Epithelial cell of proximal tubule (primary cell): ENCODE measurements at places on chromosomes 13 and 19. TPM values are rescaled to one million over a fixed set of nuclear protein-coding genes. Genes with fewer than 3 reads are reported as not detected.

The RFXAP gene
- 2.1 and 2.7 TPM in 2 replicates for total RNA-seq

The SLC17A7 gene
- not detected in 2 replicates for total RNA-seq

The GJA3 gene
- 0.14 and 0.58 TPM in 2 replicates for total RNA-seq

The SPRED3 gene
- 2.8 and 5.2 TPM in 2 replicates for total RNA-seq

The ARL11 gene
- 0.06 and 0.07 TPM in 2 replicates for total RNA-seq

The CAMSAP3 gene
- 5.6 and 12.4 TPM in 2 replicates for total RNA-seq

The PDE4A gene
- total RNA-seq: 0.40 and 2.0 TPM in 2 replicates

The ZNF43 gene
- 10.9 and 11.2 TPM in 2 replicates for total RNA-seq

The KLK4 gene
- total RNA-seq: not detected in 2 replicates

The ZNF792 gene
- 3.3 and 4.1 TPM in 2 replicates for total RNA-seq

The SLC5A5 gene
- not detected in 2 replicates for total RNA-seq

The MEIOSIN gene
- total RNA-seq: not detected in 2 replicates

The GPC5 gene
- 0.07 TPM in 1 of 2 replicates, not detected in the other for total RNA-seq

The CFAP97D2 gene
- not detected in 2 replicates for total RNA-seq

The ZNF460 gene
- total RNA-seq: 17.0 and 30.3 TPM in 2 replicates

The ZNF221 gene
- total RNA-seq: 2.5 and 5.6 TPM in 2 replicates

The ENOX1 gene
- 0.17 and 1.8 TPM in 2 replicates for total RNA-seq

The NUMBL gene
- 13.3 and 32.0 TPM in 2 replicates for total RNA-seq

The ZNF836 gene
- 3.0 and 6.8 TPM in 2 replicates for total RNA-seq

The F10 gene
- total RNA-seq: 0.12 TPM in 1 of 2 replicates, not detected in the other

The ANKLE1 gene
- total RNA-seq: 3.0 and 4.1 TPM in 2 replicates

The SLC25A15 gene
- 18.5 and 31.0 TPM in 2 replicates for total RNA-seq

The PRKCG gene
- 1.3 TPM in 1 of 2 replicates, not detected in the other for total RNA-seq

The ZFP30 gene
- 4.6 and 9.5 TPM in 2 replicates for total RNA-seq

The NCCRP1 gene
- total RNA-seq: 9.9 and 11.4 TPM in 2 replicates

The ARGLU1 gene
- total RNA-seq: 43.0 and 46.3 TPM in 2 replicates

The PSPC1 gene
- total RNA-seq: 47.2 and 89.6 TPM in 2 replicates

The PSG7 gene
- not detected in 2 replicates for total RNA-seq

The OR4F17 gene
- not detected in 2 replicates for total RNA-seq

The KIR2DL4 gene
- not detected in 2 replicates for total RNA-seq

The DGKH gene
- 10.0 and 10.3 TPM in 2 replicates for total RNA-seq

The ATP1A3 gene
- total RNA-seq: 0.36 TPM in 1 of 2 replicates, not detected in the other

The CATSPERD gene
- 0.65 TPM in 1 of 2 replicates, not detected in the other for total RNA-seq

The NEK5 gene
- total RNA-seq: 0.14 TPM in 1 of 2 replicates, not detected in the other

The URAD gene
- not detected in 2 replicates for total RNA-seq

The S1PR5 gene
- total RNA-seq: not detected in 2 replicates

The PLVAP gene
- total RNA-seq: 0.58 and 1.2 TPM in 2 replicates

The FCHO1 gene
- 4.2 and 18.0 TPM in 2 replicates for total RNA-seq

The CNMD gene
- 2.6 TPM in 1 of 2 replicates, not detected in the other for total RNA-seq

The ZNF765 gene
- total RNA-seq: 5.1 and 5.5 TPM in 2 replicates

The LGALS4 gene
- total RNA-seq: not detected in 2 replicates

The ATP8A2 gene
- 2.2 and 3.2 TPM in 2 replicates for total RNA-seq

The SIGLEC12 gene
- total RNA-seq: not detected in 2 replicates

The SMAD9 gene
- 0.80 and 4.8 TPM in 2 replicates for total RNA-seq

The ANGPTL4 gene
- 16.6 and 82.0 TPM in 2 replicates for total RNA-seq

The NPHS1 gene
- total RNA-seq: not detected in 2 replicates

The SIAH3 gene
- 0.23 and 0.29 TPM in 2 replicates for total RNA-seq

The TLE5 gene
- 238 and 310 TPM in 2 replicates for total RNA-seq
